Frontal cortex (tissue), 4 donors: ENCODE measurements at places on chromosomes 7 and 10. TPM values are rescaled to one million over a fixed set of nuclear protein-coding genes. Genes with fewer than 3 reads are reported as not detected.

GRCh38 chr7:74503943-74504342 is 50.2 kb downstream of the GTF2IRD1 start:
- DNase-seq, result no peak

DNA sequence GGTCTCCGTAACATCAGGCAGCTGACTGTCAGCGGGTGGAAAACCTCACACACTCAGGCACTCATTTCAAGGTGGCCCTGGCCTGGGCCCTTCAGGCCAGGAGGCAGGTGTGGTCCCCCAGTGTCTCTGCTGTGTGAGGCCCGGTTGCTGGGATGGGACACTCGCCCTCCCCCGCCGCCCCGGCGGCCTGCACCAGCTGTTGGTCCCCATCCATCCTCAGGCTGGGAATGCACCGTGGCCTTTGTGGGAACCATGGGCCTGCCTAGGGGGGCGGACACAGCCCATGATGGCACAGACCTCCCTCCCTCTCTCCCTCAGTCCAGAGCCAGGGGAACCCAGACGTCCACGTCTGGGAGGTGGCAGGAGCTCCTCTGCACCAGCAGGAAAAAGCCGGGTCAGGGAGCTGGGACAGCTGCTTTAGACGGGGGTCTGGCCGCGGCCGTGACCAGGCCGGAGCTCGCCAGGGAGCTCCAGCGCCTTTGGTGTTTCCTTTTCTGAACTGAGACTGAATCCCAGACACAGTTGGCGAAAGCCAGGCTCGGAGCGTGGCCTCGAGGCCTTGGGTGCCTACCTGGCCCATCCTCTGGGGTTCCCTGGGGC is 15.7 kb downstream of the ADGRA1 start:
- no peak for DNase-seq

GRCh38 chr7:85106719-85107118 is 80.1 kb downstream of the SEMA3D start:
- no peak for DNase-seq

GRCh38 chr10:77973276-77973675 is 46.7 kb upstream of the DLG5 start:
- no peak for DNase-seq

GRCh38 chr7:143176128-143176527 is 7.1 kb upstream of the TAS2R39 start:
- no peak for DNase-seq

DNA sequence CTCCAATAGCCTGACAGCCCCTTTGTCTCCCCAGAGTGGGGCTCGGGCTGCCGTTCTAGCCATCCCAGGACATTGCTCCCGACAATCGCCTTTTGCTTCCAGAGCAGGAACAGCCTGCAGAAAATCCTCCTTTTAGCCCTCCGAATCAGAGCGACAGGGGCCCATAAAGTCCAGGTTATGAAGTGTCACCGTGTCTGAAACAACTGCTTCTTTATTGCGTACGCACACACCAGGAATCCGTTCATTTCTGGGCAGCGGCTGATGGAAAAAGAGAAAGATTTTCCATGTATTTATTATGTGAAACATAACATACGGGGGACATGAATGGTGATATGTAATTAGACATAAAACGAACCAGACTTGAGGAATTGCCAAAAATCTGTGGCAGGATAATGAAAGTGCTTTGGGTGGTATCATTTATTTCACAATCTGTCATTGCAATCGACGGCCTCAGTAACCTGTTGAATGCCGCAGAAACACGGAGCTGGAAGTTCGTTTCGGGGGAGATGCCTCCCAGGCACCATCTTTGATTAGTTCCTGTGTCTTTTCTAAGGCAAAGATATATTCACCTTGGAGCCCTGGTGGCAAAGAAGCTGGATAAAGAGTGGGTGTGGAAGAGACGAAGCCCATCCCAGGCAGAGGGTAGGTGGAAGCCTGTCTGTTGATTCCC is 48.1 kb downstream of the FAM241B start:
- DNase-seq, result no peak

DNA sequence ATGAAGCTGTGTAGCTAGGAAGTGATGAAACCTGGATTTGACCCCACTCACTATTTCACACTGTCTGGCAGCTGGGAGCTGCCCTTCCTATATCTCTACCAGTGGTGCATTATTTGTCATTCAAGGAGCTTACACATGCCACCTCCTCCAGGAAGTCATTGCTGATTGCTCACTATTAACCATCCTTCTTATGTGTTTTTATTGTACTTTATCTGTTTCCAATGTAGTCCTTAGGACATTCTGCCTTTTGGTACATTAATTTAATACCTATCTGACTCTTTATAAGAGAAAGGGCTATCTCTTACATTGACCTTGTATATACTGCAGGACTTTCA is 31.0 kb downstream of the HHEX start:
- DNase-seq, result no peak

GRCh38 chr7:101201695-101202602 is 1.1 kb upstream of the MOGAT3 start:
- DNase-seq, result no peak

- no peak for DNase-seq
These were observed 71.9 kb downstream of the ELFN1 start for GRCh38 chr7:1741751-1742554.

- no peak for DNase-seq
These were observed 194.3 kb downstream of the PTEN start for GRCh38 chr10:88057720-88058119.

GRCh38 chr7:2760098-2760889 is 72.3 kb downstream of the AMZ1 start:
- DNase-seq, result no peak

GRCh38 chr7:35753761-35754603 is 46.9 kb upstream of the SEPTIN7 start:
- no peak for DNase-seq

DNA sequence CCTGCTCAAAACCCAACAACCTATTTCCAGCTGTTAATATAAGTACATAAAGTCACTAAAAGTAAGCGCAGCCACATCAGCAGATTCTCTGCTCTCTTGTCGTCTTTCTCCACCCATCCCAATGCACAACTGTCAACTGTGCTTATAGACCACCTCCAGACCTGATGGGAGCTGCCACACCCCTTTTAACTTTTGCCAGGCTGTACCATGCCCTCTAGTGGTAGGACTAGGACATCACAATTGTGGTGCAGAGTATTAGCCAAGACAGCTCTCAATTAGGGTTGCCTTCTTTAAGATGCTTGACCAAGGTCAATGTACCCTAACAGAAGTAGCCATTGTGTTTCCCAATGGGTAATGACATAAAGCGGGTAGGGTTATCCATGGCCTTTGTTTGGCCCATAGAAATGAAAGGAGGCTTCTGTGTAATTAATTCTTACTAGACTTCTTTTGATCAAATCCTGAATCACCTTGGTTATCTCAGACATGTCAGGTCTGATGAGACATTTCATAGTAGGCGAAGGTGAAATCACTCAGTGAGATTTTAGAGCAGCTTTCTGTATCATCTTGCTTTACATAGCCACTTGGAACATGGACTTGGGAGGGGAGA is 68.1 kb downstream of the SCRN1 start:
- DNase-seq, result no peak

SFTPA1 gene
- not detected for total RNA-seq

CLEC2L gene
- total RNA-seq, result 2.0 TPM

TEX36 gene
- 0.41 TPM for total RNA-seq

HTR7 gene
- total RNA-seq, result 14.3 TPM

HYAL4 gene
- not detected for total RNA-seq

SCIN gene
- 1.6 TPM for total RNA-seq

GIMAP7 gene
- 2.4 TPM for total RNA-seq

GPRIN2 gene
- 18.8 TPM for total RNA-seq
